ENCODE measurements at places on chromosomes 1 and 21. TPM values are rescaled to one million over a fixed set of nuclear protein-coding genes. Genes with fewer than 3 reads are reported as not detected.

FAM163A gene
- not detected for total RNA-seq

ST6GALNAC5 gene
- total RNA-seq, result not detected

BSDC1 gene
- 30.6 TPM for total RNA-seq

PLA2G2C gene
- 0.59 TPM for total RNA-seq

DPH5 gene
- total RNA-seq, result 77.4 TPM

NMNAT2 gene
- not detected for total RNA-seq

RSBN1 gene
- 28.3 TPM for total RNA-seq

PRAMEF17 gene
- not detected for total RNA-seq

RBM11 gene
- 2.7 TPM for total RNA-seq

RIMS3 gene
- total RNA-seq, result 3.0 TPM

OLFML3 gene
- total RNA-seq, result 0.49 TPM

SLC35F3 gene
- 3.5 TPM for total RNA-seq

OR6K3 gene
- not detected for total RNA-seq

HPDL gene
- total RNA-seq, result 39.8 TPM

C1orf21 gene
- 3.8 TPM for total RNA-seq

STPG1 gene
- 6.3 TPM for total RNA-seq

SMAP2 gene
- total RNA-seq, result 209 TPM

CR1 gene
- 0.18 TPM for total RNA-seq

ARMH1 gene
- total RNA-seq, result 162 TPM

GBP2 gene
- 189 TPM for total RNA-seq

CDA gene
- total RNA-seq, result not detected

GIPC2 gene
- 0.41 TPM for total RNA-seq

SLAMF6 gene
- total RNA-seq, result 42.8 TPM
